ENCODE measurements at places on chromosomes 6 and 20. TPM values are rescaled to one million over a fixed set of nuclear protein-coding genes. Genes with fewer than 3 reads are reported as not detected.
A peak's percentile ranks its signal among the peaks of the same experiment; 100 is the strongest.

ZC2HC1B gene
- not detected for total RNA-seq

CRISP1 gene
- total RNA-seq, result not detected

KIAA1755 gene
- 1.1 TPM for total RNA-seq

DNA sequence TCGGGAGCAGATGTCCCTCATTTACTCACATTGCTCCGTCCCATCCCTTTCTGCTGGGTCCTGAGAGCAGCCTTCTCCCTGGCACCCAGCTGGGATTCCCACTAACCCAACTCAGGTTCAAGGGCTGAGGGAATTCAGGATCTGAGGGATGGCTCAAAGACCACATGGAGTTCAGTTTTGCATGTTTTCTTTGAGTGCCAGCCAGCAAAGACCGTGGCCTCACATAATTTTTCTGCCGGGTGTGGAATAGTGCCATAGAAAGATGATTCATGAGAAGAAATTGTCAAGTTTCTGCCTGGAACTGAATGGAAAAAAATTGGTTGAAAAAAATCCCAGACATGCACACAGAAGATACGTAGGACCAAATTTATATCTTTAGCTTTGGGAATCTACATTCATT lies 168.6 kb downstream of the CD83 start:
- DNase-seq, result peak; percentile 90

DNA sequence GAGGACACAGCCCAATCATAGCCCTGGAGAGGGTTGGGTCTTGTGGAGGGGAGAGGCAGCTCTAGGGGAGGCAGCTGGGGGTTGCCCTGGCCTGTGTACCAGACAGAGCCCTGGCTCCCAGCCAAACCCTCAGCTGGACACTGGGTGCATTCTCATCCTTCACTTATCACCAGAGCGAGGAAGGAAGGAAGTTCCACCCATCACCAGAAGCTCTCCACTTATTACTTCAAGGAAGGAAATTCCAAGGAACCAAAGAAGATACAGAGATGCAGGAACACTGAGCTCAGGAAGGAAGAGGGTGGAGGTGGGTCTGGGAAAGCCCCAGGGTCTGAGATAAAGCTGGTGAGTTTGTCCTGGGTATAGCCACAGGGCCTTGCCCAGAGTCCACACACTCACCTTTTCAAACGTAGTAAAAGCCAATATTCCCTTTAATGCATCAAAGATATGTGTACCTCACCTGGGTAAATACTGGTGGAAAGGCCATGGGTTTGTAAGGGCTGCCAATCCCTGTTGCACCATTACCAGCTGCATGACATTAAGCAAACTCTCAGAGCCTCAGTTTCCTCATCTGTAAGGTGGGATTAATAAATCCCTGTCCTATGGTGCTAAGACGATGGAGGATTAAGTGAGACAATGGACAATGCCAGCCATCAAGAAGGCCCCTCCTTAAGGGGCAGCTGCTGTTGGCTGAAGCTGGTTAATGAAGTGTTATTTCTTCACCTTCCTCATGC lies 109.7 kb upstream of the NAA20 start:
- DNase-seq, result no peak

PRDM1 gene
- 11.4 TPM for total RNA-seq

DNA sequence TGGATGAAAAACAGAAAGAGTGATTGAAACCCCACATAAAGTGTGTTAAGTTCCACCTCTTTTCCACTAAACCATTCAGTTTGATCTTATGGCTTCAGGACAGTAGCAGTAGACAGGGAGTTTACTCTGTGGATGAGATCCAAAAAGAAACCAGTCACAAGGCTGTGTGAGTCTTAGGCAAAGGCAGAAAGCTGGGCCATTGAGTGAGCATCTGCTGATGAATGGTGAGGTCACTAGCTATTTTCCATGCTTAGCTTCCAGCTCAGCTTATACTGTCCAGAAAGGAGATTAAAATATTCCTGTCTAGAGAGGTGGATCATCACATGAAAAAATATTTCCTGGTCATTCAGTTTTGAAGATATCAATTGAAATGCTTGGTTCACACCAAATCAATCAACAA lies 1643.9 kb downstream of the HACE1 start:
- no peak for DNase-seq

DNA sequence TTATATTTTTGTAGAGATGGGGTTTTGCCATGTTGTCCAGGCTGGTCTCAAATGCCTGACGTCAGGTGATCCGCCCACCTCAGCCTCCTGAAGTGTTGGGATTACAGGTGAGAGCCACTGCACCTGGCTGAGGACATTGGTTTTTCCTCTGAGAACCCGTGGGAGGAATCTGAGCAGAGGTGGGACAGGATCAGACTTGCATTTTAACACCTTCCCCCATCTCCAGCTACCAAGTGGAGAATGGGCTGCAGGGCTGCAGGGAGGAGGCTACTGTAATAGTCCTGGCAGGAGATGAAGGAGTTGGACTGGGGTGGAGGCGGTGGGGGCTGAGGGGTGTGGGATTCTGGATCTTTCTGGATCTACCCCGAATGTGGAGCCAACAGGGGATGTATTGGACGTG lies 24.5 kb downstream of the FAM110A start:
- no peak for DNase-seq

ZFP57 gene
- total RNA-seq, result 0.36 TPM

Data from astrocyte (in vitro differentiated cells and primary cell).